ENCODE measurements at places on chromosomes 7 and 10.

GRCh38 chr10:51427758-51428157 lies 271.6 kb downstream of the CSTF2T start:
- no peak for DNase-seq

- no peak for DNase-seq
Observed at GRCh38 chr10:131897297-131897899, 3.4 kb upstream of the PPP2R2D start.

DNA sequence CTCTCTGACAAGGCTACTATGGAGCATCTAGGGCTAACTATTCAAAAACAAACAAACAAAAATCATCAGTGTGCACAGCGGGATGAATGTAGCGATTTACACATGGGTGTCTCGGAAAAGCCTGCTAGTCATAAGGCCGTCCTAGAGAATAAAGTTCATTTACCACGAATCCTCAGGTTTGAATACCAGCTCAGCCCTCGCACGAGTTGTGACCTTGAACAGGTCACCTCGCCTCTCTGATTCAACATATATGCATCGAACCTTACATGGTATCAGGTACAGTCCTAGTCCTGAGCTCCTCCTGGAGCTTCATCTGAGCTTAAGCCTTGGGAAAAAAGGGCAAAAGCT lies 572 bp downstream of the ATP5MF start:
- no peak for DNase-seq

DNA sequence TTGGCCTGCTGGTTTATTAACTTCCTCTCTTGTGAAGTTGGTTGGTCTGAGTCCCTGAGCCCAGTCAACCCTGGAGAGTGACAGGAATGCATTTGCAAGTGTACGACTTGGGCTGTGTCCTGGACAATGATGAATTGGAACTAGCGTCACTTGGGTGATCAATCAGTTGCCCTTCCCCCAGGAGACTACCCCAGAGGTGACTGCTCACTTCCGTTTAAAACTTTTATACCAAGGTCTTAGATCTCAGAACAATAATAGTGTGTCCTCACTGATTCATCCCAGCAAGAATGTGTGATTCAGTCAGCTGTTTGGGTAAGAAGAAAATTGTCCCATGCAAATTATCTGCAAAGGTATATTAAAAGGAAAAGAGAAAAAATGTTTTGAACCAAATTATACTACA lies 102.9 kb upstream of the ARMC3 start:
- DNase-seq: no peak

GRCh38 chr10:5559642-5560141 lies 34.9 kb downstream of the CALML3 start:
- DNase-seq: no peak

DNA sequence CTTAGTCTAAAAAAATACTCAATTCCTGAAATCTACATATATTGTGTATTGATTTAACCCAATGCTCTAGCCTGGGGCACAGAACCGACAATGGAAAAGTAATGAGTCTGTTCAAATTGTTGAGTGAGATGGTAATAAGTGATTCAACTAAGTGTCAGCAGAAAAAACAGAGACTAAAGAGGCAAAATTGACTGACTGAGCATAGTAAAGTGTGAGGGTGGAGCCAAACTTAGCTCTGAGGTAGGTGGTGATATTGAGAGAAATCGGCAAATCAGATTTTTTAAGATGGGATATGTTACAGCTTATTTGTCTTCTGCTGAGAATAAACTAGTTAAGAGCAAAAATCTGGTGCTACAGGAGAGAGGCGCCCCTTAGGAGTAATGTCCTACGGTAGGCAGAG lies 764.0 kb upstream of the LRRN3 start:
- DNase-seq: no peak

GRCh38 chr7:10889266-10889898 lies 84.3 kb upstream of the PHF14 start:
- DNase-seq: no peak

GRCh38 chr10:3874990-3875841 lies 90.2 kb upstream of the KLF6 start:
- no peak for DNase-seq

GRCh38 chr7:128075242-128076095 lies 44.2 kb upstream of the LRRC4 start:
- DNase-seq: no peak

DNA sequence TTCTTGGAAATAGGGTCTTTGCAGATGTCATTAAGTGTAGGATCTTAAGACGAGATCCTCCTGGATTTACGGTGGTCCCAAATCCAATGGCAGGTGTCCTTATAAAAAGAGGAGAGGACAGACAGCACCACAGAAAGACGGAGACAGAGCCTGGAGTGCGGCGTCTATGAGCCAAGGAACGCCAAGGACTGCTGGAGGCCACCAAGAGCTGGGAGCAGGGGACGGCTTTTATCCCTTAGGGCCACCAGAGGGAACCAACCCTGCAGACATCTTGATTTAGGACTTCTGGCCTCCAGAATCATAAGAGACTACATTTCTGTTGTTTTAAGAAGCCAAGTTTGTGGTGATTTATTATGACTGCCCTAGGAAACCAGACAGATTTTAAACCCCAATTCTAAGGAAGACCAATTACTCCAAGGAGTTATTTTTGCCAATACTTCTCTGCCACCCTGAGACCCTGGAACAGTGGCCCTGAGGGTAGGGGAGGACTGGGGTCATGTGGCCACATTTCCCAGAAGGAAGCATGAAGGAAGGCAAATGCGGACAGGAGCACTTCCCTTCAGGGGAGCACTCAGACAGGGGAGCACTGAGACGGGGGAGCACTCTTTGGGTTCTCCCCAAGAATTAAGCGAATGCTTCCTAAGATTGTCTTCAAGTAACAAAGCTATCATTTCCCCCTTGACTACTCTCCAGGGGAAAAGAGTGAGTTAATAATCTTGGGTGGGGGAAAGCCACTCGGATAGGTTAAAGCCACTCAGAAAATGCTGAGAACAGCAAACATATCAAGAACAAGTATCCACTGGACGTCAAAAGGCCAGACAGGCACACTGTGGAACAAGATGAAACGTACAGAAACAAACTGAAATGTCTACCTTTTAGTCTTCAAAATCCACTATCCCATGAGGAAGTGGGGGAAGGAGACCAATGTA lies 67.5 kb downstream of the CHST15 start:
- DNase-seq: no peak

- DNase-seq: no peak
Observed at GRCh38 chr7:143504215-143504936, 26.7 kb downstream of the TAS2R41 start.

GRCh38 chr10:5512881-5513612 lies 11.7 kb upstream of the CALML3 start:
- no peak for DNase-seq

DNA sequence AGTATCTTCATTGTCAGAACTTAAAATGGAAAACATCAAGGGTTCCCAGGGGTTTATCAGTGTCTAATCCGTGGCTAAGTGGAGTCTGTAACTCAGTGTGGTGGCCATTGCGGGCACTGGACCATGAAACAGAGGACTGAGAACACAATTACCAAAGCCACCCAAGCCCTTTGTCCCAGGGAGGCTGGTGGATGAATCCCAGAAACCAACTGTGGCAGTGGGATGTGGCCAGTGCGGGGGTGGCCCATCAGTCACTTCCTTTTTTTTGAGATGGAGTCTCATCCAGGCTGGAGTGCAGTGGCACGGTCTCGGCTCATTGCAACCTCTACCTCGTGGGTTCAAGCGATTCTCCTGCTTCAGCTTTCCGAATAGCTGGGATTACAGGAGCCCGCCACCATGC lies 61.8 kb downstream of the TACC2 start:
- DNase-seq: no peak

DNA sequence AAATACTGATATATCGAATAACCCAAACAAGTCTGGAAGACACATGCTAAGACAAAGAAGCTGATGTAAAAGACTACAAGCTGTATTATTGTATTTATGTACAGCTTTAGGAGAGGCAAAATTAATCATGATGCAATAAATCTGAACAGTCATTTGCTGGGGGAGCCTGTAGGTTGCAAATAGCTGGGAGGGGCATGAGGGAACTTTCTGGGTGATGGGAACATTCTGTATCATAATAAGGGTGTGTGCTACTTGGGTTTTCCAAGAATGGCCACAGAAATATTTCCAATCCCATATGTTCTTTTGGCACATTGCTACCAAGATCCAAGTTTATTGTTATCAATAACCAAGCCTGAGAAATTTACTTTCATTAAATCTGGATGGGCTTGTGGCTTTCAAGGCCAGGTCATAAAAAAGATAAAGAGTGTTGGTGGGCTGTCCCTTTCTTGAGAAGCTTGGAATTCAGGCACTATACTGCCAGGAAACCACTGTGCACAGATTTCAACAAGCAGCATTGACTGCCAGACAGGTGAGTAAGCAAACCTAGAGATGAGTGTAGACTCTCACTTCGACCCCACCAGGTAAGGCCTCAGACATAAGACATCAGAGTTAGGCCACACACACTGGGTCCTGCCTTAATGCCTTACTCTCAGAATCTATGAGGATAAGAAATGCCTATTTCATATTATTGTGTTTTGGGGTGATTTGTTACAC lies 629.7 kb upstream of the FZD8 start:
- no peak for DNase-seq

GRCh38 chr7:65974191-65974801 lies 7.7 kb downstream of the GUSB start:
- DNase-seq: no peak

DNA sequence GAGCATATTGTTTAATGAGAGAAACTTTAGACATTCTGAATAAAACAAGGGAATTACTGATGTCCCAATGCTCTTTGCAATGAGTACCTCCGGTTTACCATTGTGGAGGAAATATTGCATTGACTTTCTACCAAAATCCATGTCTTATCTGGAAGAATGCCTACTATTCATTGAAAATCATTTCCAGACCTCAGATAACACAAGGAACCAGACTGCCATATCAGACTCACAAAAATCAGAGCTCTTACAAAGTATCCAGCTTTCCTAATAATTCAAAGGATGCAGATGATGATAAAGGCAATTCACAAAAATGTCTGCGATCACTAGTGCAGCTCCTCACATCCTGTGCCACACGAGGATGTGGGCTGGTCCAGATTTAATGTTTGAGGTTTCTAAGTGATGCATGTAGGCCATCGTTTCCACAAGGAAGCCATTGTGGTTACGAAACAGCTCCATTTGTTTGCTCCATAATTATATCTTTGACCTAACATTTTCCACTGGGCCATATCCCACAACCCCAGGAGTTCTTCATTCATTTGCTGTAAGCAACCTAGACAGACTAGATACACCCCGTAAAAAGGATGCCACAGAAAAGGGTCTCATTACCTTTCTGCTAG lies 831.1 kb upstream of the C7orf33 start:
- DNase-seq: no peak

DNA sequence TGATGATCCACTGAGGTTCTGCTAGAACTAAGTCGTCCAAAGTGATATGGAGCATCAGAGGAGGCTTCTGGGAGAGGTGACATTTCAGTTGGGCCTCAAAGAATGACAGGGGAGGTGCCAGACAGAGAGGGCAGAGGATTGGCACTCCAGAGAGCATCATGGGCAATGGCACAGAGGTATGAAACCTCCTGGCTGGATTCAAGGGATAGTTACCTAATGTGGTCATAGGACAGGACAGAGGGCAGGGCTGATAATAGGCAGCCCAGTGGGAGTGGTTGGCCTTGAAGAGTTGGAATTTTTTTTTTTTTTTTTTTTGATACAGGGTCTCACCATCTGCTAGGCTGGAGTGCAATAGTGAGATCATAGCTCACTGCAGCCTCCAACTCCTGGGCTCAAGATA lies 7.6 kb downstream of the SRRM3 start:
- no peak for DNase-seq

- no peak for DNase-seq
Observed at GRCh38 chr10:18949391-18949790, 99.2 kb upstream of the MALRD1 start.

GRCh38 chr7:91248996-91249395 lies 15.2 kb upstream of the FZD1 start:
- no peak for DNase-seq

DNA sequence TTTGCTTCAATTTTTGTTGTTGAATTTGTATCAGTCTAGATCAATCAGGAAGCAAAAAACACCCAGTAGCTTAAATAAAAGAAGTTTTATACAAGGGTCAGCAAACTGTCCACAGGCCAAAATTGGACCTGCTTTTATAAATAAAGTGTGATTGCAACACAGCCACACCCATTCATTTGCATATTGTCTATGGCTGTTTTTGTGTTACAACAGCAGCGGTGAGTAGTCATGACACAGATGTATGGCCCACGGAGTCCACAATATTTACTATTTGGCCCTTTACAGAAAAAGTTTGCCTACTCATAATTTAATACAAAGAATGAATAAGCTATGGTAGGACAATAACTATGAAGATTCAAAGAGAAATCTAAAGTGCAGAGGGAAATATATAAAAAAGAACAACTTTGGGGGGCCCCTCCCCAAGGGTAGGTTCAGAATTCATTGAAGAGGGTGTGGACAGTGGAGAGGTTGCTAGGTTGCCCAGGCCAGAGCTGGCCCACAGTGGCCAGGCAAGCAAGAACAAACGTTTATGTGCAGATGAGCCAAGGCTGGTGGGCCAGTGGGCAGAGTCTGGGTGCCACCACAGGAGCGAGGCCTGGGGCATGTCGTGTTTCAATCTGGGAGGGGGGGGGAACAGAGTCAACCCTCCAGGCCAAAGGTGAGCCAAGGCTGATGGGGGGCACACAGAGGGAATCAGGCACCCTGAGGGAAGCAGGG lies 47.0 kb upstream of the AMPH start:
- no peak for DNase-seq

GRCh38 chr7:116224492-116225098 lies 14.3 kb downstream of the TES start:
- DNase-seq: no peak
